ENCODE measurements at places on chromosomes 2 and 18.
A peak's percentile ranks its signal among the peaks of the same experiment; 100 is the strongest.

- DNase-seq: no peak
Observed at GRCh38 chr2:74648009-74648443, at the start of gene M1AP. Gene M1AP (minus strand): TSS chr2:74648330. CDS start chr2:74640275, 8,055 bp downstream.

DNA sequence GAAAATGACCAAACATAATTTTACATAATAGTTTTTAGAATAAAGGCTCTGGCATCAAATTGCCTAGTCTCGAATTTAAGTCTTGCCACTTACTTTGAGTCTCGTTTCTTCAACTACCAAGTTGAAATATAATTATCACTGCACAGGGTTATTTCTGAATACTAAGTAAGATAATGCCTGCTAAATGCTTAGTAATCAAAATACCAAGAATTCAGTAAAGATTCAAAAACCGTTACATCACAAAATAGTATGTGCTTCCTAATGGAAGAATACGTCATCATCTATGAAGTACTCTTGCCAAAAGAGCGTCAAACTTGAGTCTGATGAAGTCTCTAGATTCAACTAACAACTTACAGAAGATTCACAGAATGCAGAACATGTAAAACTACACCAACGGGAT lies 40.5 kb downstream of the ATL2 start:
- no peak for DNase-seq

GRCh38 chr2:38925982-38926381 lies 36.3 kb downstream of the ARHGEF33 start:
- DNase-seq: no peak

DNA sequence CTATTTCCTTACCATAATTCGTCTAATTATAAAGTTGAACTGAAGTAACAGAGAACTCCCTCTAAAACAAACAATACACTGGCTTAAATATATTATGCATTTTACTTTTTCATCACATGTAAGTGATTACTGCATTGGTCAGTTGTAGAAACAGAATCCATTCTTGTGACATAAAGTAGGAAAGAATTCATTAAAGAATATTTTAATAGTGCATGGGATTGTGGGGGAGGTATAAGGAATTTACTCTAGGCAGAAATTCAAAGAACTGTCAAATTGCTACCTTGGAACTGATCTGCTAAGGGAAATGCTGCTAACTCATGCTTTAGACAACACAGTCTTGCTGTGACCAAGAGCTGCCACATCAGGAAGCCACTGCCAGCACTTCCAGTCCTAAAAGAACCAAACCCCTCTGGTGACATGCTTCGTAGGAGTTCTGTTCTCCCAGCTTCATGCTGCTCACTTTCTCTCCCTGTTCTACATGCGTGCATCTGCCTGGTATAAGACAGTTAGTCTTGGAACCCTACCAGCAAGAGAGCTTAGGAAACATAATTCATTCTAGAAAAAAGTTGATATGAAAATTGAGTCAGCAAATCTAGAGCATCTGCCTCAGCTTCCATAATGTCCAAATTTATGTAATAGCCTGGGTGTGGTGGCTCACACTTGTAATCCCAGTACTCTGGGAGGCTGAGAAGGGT lies 1137.6 kb upstream of the NXPH2 start:
- DNase-seq: no peak

DNA sequence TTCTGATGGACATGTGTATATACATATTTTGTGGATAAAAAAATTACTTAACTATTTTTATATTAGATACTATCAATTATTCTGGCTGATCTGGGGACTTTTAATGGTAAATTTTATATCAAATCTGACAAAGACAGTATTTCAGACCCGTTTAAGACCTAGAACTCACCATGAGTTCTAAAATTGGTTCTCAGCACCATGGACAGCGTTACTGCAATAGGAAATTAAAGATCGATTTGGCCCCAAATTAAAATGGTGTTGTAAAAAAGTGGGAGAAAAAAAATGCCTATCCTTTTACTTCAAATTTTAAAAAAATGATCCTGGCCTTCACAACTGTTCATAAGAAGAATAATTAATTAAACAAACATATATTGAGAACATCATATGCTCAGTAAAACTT lies 919 bp upstream of the SCN2A start:
- DNase-seq: no peak

DNA sequence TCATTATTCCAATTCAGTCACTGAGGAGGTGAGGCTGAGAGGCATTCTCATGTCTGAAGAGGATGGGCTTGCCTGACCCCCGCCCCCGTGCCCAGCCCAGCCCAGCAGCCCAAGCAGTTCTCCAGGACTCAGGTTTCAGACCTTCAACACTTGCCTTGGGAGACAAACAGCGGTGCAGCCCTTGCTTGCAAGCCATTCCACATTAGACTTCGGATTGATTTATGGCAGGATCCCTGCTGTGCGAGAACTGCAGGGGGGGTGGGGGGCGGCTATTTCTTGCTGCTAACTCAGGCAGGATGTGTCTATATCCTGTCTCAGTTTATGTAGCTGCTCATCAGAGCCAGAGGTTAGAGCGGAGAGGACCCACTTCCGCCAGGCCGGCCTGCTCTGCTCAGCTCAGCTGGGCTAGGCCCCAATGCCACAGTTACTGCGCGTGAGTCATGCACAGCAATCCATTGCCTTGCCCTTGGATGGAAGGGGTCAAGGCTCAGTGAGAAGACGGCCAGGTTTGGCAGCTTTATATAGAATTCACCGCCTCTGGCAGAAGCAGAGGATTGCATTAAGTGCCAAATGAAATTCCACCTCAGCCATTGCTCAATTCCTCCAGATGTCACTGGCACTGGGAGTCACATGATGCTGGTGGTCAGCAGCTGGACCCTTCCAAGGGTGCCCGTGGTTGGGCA lies 1.8 kb downstream of the GYPC start:
- peak; percentile 80 for DNase-seq

DNA sequence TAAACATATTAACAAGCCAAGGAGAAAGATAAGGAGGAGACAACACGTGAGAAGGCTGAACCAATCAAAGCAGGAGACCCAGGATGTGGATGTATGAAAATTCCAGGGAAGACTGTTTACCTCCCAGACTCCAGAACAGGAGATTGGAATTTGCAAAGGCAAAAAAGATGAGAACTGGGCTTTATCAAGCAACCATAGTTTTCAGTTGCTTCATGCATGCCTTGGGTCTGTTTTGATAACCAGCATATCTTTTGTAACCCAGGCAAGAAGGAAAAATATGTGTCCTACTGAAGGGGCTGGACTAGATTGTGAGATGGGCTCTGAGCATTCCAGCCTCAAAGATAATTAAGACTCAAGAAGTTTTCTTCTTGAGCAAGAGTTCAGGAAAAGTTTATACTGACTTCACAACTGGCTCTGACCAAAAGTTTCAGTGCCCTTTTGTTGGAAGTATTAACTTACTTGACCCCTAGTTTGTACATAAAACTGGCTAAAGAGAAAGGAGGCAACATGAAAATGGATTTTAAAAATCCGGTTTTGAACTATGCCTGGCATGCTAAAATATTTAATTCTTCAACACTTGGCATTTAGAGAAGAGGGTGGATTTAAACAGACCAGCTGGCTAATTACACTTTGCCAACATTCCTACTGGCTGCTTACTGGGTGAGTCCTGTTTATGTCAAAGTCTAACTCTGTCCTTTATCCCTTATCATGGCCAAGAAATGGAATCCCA lies 79.3 kb upstream of the CD28 start:
- DNase-seq: no peak

DNA sequence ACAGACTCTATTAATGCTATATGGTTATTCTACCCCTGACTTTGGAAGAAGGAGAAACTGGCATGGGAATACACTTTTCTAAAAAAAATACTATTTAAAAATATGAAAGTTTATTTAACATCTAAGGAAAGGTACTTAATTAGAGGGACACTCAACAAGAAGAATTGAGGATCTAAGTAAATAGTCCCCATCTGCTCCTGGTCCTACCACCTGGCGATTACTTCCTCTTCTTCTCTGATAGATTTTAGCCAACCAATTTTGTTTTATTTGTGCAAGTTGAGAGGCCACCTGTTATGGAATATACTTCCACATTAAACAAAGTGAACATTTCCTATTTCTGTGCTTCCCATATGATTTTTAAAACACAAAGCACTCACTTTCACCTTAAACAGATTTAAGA lies 111.7 kb downstream of the BCL2 start:
- DNase-seq: no peak

DNA sequence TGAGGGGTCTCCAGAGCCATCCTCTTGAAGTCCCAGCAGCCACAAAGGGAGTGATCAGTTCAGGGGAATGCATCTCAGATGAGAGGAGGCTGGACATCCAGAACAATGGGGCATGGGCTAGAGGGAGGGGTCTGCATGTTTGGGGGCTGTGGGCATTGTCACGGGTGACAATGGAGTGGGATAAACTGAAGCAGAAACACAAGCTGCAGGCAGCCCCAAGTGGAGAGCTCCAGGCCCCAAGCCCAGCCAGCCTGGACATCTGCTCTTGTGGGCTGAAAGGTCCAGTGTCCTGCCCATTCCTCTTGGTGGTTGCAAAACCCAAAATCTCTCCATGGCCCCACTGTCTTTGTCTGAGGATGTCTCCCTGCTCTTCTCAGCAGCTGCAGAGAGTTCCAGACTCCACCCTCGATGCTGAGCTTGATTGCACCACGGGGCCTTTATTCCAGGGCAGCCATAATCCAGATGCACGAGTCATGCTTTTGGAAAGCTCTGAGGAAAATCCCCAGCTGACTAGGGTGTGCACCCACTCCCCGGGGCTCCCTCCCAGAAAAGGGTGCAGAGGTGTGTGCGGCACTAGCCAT lies 149.4 kb downstream of the TNS1 start:
- no peak for DNase-seq

- no peak for DNase-seq
Observed at GRCh38 chr2:176443946-176444345, 174.7 kb downstream of the MTX2 start.

- DNase-seq: no peak
Observed at GRCh38 chr18:33699372-33699771, 121.4 kb downstream of the ASXL3 start.

- no peak for DNase-seq
Observed at GRCh38 chr2:55989405-55989804, 65.8 kb upstream of the EFEMP1 start.

DNA sequence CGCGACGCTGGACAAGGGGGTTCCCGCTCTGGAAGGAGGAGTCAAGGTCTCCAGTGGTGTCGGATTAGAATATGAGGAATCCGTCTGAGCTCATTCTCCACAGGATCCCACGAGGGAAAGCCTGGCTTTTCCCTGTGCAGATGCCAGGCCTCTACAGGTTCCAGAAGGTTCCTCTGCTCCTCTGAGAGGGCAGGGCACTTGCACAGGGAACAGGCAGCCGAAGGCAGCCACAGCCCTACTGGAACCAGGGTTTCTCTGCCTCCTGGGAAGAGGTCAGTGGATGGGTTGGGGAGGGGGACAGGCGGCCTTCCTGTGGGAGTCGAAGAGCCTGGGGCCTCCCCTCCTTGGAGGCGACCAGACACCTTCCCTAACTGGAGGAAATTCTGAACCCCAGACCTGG lies 1.7 kb upstream of the AQP12A start:
- no peak for DNase-seq

GRCh38 chr18:59459369-59460071 lies 100.5 kb upstream of the LMAN1 start:
- DNase-seq: no peak

- no peak for DNase-seq
Observed at GRCh38 chr2:102843764-102844443, 82.1 kb downstream of the TMEM182 start.

GRCh38 chr2:19575641-19576040 lies 217.2 kb upstream of the OSR1 start:
- DNase-seq: no peak

DNA sequence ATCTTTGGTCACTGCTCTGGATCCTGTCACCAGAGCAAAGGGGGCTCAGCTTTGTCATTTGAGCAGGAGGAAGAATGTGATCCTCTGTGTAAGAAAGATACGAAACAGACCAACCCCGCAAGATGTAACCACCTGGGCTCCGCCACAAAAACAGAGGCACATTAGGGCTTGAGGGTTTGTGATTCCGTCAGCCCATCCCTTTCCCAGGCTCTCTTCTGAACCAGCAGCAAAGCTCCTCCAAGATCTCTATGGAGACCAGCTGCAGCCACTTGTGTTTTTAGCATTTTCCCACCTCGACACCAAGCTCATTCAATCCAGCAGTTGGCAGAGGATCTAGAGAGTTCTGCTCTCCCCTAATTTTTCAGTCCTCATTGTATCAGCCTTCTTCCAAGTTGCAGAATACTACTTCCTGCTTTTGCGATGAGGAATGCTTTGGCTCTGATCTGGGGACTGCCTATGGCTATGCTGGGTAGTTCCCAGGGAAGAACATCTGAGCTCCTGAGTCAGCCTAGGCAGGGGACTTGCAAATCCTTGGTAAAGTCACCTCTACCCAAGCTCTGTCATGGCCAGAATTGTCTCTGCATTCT lies 139.6 kb upstream of the RAB12 start:
- DNase-seq: no peak

DNA sequence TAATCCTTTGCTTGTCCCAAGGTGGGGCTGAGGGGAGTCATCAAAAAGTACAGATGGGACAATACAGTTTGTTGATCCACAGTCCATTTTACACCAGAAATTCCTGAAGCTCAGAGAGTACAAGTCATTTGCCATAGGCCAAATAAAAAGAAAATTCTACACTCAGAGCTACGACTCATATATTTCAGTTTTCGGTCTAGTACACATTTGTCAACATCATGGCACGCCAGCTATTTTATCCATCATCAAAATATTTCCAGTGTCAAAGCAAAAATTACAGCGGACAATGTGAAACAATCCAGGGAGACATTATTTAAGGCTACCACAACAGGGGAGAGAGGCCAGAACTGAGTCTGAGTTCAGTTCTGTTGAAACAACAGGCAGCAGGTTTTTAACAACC lies 587.5 kb upstream of the DSEL start:
- no peak for DNase-seq

DNA sequence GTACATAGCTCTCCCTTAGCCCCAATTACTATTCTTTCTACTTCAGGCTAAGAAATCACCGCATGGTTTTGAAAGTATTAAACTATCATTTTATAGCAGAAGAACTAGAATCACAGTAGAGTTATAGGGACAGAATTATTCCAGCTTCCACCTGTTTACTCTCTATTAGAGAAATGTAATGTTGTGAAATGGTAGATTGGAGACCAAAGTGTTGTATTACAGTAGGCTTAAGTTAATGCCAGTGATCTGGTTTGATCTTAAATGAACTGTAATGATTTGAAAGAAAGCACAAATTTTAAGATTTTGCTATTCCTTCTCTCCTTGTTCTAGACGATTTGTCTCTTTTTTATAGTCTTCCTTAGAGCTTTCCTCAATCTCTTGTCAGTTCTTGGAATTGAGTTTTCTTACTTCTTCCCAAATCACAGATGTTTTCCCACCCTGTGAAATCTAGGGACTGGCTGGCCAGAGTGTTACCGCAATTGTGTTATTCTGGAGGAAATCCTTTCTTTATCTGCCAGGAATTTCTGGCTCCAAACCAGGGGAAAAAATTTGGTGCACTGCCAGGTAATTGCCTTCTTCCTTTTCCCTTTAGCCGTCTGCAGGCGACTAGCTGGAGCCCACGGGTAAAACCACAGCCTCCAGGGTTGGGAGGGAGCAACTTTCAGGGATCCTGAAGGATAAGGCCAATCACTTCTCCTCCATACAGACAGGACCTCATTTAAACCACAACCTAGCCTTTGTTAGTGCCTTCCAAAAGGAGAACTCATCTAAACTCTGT lies 51.7 kb downstream of the NOP58 start:
- DNase-seq: no peak

- no peak for DNase-seq
Observed at GRCh38 chr2:215695861-215696260, 260.0 kb upstream of the FN1 start.
